IMR-90 (cell line): ENCODE measurements at places on chromosomes 5 and 9. TPM values are rescaled to one million over a fixed set of nuclear protein-coding genes. Genes with fewer than 3 reads are reported as not detected.
A peak's percentile ranks its signal among the peaks of the same experiment; 100 is the strongest.

DNA sequence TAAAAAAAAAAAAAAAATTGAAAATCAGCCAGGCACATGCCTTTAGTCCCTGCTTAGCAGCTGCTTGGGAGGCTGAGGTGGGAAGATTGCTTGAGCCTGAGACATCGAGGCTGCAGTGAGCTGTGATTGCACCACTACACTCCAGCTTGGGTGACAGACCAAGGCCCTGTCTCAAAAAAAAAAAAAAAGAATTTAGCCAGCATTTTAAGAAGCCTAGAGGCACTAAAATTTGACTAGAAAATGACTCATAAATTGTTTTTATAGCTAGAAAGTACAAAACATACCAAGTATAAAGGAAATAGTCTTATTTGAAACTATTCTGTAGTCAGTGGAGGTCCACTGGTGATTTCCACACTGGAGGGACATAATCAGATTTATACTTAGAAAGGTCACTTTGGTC, 17.5 kb downstream of the LRRC70 start:
- peak; percentile 16 for DNase-seq

GRCh38 chr5:34494111-34494755, 161.9 kb upstream of the RAI14 start:
- peak; percentile 87 for DNase-seq

GRCh38 chr5:175652741-175653663, 4.9 kb upstream of the HRH2 start:
- DNase-seq, result no peak

DNA sequence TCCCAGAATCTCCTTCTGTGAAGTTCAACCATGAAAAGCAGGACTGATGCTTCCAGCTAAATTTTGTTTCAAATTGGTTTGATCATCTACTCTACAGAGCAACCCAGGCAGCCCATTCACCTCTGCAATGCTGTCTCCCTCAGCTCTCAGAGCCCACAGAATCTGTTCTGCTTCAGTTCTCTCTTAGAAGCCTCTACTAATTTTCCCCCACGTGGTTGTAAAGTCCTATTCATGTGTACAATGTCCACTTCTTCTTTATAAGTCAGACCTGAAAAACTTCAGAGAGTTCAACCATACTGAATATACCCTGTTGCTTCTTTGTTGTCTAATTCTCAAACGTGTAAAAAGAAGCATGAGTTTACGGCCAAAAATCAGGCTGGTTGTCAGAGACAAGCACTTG, 21.3 kb upstream of the FAM13B start:
- DNase-seq, result no peak

PRRT1B gene
- not detected in 2 replicates for total RNA-seq

DAPK1 gene
- under 0.01 TPM in 2 replicates for total RNA-seq
